ENCODE measurements at places on chromosomes 11 and 22.

DNA sequence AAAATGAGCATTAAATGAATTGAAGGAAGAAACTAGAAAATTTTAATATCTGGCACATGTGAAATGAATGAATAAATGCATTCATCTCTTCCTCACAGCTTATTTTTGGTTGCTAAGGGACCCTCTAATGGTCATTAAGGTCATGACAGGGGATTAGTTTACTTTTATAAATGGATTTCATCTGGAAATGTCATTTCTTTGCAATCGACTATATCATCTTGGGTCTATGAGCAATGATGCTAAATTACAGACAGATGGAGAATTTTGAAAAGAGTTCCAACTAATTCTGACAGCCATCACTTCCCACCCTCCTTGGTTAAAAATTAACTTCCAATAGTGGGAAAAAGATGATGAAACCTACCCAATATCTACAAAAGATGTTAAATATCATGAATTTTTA is 98.0 kb downstream of the KIF18A start:
- DNase-seq, result no peak

GRCh38 chr11:132062031-132062430 is 691.6 kb downstream of the NTM start:
- no peak for DNase-seq

DNA sequence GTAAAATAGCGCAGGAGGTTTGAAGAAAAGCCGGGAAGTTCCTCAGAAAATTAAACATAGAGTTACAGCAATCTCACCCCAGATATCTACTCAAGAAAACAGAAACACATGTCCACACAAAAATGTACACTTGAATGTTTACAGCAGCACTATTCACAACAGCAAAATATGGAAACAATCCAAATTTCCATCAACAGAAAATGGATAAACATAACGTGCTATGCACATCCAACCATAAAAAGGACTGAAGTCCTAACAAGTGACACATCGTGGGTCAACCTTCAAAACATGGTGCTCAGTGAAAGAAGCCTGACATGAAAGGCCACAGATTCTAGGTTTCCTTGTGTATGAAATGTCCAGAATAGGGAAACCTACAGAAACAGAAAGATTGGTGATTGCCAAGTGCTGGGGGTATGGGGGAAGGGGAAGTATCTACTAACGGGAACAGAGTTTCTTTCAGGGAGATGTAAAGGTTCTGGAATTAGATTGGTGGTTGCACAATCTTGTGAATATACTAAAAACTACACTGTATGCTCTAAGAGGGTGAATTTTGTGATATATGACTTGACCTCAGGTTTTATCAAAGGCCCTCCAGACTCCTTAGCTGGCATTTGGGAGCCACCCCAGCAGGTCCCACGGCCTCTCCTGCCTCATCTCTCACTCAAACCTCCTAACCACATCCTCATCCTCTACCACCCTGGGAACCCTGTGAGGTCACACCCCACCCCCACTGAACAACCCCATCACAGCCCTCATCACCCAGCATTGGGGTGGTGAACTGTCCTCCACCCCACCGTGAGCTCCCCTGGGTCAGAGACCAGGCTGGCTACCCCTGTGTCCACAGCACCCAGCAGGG is 69.2 kb upstream of the PRR5 start:
- DNase-seq, result no peak

DNA sequence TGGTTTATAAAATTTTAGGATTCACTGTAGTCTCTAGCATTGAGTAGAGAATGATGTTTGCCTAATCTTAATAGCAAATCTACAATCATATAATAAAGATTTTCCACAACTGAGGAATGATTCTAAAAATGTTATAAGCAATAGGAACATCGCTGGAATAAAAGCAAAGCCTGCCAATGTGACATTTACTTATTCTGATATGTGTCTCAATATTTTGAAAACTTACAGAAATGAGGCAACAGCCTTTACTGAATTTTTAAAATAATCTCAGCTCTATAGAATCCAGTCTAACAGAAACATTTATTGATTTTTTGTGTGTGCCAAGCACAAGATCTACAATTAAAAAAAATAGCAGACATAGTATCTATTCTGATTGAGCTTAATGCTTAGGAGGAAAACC is 303.7 kb upstream of the CCDC179 start:
- DNase-seq, result no peak

GRCh38 chr11:122833846-122834464 is 4.3 kb upstream of the CRTAM start:
- DNase-seq, result no peak

DNA sequence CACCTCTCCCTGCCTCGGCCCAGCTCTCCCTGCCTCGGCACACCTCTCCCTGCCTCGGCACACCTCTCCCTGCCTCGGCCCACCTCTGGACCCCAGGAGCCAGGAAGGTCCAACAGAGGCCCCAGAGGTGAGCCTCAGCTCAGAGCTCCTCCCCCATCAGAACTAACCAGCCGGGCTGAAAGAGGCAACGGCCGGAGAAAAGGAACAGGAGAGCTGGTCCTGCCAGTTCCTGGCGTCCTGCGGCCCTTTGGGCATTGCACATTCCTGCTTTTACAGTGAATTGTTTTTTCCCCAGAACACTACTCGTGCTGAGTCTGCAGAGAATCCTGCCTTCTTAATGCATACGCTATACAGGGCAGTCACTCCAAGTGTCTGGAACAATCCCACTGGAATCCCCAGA is 45.8 kb downstream of the LMO1 start:
- no peak for DNase-seq

GRCh38 chr11:975827-976226 is 50.2 kb downstream of the AP2A2 start:
- DNase-seq, result no peak

GRCh38 chr11:110645253-110645652 is 67.0 kb downstream of the ARHGAP20 start:
- DNase-seq, result no peak

DNA sequence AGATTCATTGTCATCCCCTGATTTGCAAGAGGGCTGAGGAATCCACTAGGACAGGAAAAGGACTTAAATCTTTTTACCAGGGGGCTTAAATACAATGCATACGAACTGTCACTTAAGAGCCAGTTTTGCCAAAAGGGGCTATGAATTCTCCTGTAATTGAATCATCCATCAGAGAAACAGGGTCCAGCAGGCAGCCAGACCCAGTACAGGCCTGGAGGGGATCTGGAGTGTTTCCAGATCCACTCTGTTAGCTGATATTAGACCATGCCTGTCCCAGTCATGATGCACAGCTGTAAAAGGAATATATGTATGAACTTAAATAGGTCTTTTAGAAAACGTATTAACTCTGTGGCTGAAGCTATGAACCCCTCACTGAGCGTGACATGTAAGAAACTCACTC is 53.8 kb upstream of the PRSS23 start:
- no peak for DNase-seq

DNA sequence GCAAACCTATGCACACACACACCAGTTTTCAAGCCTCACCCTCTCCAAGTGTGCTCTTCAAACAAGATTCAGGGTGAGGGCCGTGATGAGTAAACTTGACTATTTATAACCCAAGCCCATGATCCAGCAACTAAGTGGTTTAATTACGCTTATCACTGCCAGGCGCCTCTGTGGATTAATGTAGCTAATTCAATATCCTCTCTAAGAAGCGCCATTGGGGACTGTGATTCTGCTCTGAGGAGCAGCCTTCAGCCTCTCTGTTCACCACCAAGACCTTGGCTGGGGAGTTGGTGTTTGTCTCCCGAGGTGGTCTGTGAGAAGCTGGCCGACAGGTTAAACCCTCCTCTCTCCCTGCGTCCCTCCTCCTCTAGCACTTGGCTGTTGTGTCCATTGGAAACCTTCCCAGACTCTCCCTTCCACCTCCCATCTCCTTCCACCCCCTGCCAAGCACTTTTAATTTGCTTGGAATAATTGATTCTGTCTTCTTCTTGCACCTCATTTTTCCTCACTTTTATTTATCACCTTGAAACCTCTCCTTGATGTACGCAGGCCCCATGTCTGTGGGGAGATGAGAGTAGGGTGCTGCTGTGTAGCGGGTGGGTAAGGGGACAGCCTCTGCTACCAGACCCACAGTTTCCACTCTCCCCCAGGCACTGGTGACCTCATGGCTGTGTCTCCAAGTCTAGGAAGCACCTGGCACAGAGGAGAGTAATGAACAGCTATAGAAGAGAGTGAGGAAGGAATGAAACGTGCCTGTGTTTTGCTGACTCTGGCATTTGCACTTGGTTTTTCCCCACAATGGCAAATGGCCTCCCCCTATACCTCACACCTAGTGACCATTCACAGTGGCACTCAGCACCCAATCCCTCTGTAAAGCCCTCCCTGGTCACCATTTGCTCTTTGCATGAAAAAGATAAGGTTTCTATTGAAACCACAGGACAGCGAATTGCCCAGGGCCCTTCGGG is 236.6 kb downstream of the GRIK4 start:
- DNase-seq, result peak; percentile 87

DNA sequence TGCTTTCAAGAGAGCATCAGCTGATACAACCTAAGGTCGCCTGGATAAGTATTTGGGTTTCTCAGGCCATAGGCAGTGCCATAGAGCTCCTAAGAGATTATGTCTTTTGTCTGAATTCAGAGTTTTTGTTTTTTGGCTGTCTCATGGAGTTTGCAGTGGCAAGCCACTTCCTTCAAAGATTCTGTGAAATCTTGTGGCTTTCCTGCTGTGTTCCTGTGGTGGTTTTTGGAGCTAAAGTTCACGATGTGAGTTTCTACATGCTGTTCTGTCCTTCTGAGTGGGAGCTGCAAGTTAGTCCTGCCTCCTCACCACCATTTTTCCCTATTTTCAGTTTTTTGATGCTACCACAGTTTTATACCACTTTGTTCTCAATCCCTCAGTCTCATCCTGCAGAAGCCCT is 111.4 kb downstream of the COMMD9 start:
- no peak for DNase-seq

DNA sequence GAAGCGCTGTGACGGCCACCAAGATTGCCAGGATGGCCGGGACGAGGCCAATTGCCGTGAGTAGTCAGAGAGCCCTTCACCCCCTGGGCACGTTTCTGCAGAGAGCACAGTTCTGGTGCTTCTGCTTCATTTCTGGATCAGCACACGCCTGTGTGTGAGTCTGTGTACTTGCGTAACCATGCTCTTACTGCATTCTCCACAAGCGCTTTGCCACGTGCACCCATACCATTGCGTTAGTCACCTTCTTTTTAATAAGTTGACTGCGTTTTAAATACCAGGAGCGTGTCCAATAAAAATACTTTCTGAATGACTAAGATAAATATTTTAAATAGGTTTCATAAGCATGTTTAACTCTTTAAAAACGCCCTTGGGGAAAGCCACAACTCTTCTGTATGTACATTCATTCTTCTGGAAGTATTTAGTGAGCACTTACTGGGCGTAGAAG is 143.0 kb upstream of the SORL1-AS1 start:
- no peak for DNase-seq

DNA sequence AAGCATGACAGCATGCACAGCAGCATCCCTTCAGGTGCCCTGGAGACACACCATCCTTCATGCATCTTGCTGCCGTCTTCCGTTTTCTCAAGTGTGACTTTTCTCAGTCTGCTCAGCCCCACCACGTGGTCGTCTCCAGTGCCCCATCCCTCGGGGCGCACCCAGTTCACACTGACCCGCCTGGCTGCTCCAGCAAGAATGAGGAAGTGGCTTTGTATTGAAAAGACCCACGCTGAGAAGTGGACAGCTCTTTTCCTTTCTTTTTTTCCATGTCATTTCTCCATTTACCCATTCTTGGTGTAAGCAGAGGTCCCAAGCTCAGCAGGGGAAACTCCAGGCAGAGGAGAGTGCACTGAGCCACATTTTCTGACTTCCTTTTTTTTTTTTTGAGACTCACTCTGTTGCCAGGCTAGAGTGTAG is 14.5 kb downstream of the SERPINH1 start:
- no peak for DNase-seq

- no peak for DNase-seq
These were observed 7.1 kb upstream of the SCGB2A1 start for GRCh38 chr11:62201376-62201775.

DNA sequence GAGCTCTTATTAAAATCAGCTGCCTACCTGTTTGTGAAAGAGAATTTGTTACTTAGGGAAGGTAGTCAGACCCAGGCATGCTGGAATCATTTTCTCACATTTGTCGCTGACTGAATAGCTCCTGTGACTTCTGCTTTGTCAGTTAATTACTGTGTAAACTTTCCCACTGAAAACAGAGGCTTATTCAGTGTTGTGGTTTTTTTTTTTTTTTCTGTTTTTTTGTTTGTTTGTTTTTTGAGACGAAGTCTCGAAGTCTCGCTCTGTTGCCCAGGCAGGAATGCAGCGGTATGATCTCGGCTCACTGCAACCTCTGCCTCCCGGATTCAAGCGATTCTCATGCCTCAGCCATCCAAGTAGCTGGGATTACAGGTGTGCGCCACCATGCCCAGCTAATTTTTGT is 5.6 kb upstream of the LDLRAD3 start:
- no peak for DNase-seq

DNA sequence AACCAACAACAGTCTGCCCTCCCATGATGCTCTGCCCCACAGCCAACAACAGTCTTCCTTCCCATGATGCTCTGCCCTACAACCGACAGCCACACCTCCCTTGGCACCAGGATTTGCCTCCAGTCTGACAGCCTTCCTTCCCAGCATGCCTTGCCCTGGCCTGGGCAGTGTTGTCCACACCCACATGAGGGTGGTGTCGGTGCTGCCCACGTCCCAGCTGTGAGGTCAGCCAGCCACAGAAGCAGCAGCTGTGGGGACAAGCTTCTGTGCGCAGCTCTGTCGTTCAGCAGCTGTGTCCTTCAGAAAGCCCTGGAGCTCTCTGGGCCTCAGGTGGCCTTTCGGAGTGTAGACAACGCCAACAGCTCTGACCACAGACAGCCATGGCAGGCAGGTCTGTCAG is 1378.9 kb downstream of the BRD1 start:
- no peak for DNase-seq

GRCh38 chr11:8090756-8091155 is 9.7 kb downstream of the TUB start:
- no peak for DNase-seq

GRCh38 chr11:426851-427250 is 12.1 kb upstream of the SIGIRR start:
- no peak for DNase-seq

DNA sequence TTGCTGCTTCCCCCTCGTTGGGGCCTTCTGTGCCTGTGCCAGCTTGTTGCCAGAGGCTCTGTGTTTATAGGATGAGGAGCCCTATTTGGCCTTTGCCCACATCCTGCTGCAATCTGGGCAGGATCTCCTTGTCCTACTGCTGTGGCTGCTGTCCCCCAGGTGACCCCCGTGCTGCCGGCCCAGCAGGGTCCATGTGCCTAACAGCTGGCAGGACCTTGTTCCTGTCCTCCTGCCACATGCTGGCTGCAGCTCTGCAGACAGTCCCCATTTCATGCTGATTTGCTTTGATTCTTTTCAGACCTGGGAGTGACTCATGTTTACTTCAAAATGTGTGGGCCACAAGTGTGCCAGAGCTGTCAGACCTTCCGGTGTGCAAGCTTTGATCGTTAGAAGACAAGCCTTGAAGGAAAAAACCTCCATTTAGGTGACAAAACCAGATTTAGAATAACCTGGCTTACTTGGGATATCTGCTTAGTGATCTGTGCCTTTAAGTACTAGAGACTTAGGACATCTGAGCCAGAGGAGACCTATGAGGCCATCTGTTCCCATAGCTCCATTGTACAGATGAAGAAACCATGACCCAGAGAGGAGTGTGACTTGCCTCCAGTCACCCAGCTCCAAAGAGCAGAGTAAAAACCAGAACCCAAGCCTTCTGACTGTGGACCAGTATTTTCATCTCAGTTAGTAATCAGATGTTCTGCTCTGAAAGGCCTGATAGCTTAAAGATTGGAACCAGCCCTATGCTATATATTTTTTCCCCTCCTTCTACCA is 11.1 kb downstream of the NAV2 start:
- no peak for DNase-seq
